CD14-positive monocyte (primary cell): ENCODE measurements at places on chromosomes 11 and 22. TPM values are rescaled to one million over a fixed set of nuclear protein-coding genes. Genes with fewer than 3 reads are reported as not detected.

DNA sequence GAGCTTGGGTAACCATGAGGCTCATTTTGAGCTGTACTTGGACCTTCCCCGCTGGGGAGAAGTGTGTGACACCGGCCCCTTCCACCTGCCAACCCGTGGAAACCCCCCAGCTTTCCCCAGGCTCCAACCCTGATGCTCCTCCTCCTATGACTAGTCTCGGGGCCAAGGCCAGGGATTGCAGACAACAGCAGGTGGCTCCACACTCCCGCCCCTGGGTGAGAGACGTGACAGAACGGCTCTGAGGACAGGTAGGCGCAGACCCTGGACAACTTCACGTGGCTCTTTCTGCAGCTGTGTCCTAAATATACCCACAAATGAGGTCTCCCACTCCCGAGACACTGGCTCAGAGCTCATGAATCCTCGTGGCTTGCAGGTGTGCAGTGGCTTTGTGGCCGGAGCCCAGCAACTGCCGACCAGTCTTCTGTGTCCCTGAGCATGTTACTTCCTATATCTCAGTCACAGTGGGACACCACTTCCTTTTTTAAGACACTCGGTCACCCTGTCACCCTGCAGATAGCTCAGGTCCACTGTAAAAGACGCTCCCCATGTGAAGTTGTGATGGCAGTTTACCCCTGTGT, 55.2 kb downstream of the NECTIN1 start:
- peak overlapping the region; percentile 46 for H3K4me3 ChIP-seq
- H3K36me3 ChIP-seq = peaks cover 18% of the 10 kb centered on the region
- peak; percentile 57 for DNase-seq
- no peak overlapping the region for H3K27ac ChIP-seq
- H3K4me1 ChIP-seq = peaks cover 11% of the 10 kb centered on the region
- no peaks in the 10 kb centered on the region for H3K27me3 ChIP-seq

DNA sequence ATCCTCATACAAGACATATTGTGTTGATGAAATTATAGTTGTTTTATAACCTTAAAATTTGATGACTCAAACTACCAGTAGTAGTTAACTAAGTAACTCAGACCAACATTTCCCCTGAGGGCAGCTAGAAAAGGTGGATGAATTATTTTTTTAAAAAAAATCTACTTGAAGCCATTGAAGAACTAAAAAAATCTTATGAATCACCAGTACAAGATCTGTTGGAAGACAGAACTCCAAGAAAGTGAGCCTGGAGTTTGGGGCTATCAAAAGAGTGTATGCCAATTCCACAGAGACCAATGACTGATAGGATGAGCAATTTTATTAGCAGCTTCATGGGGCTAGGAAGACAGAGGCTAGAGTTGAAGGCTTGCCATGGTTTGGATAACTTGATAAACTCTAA, 72.4 kb downstream of the CYP2R1 start:
- no peak overlapping the region for H3K27ac ChIP-seq
- peaks cover 53% of the 10 kb centered on the region for H3K36me3 ChIP-seq
- no peaks in the 10 kb centered on the region for H3K27me3 ChIP-seq
- H3K4me1 ChIP-seq = no peaks in the 10 kb centered on the region
- no peak for DNase-seq

DNA sequence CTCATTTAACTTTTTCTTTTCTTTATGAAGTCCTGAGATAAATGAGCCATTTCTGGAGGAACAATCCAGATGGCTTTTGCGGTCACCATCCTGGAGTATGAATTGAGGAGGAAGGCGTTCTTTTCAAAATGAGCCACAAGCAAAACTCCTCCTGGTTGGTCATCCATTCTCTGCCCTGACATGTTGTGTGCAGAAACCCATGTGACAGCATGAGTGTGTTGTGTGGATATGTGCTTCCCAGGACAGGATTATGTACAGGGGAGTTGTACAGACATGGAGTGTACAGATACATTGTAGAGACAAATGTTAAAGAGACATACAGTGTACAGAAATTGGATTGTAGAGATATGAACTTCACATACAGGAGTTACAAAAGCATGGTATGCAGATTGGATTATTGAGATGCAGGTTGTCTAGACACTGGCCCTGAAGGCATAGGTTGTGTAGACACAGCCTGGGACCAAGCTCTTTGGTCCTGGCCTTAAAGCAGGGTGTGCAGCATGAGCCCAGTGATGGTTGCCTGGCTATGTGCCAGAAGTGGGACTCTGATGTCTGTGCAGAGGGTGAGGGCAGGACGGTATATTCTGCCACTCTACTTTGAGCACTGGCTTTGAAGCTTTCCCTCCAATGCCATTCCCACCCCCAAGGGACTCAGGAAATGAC, 178.5 kb upstream of the ZBED5 start:
- no peaks in the 10 kb centered on the region for H3K36me3 ChIP-seq
- no peak overlapping the region for H3K4me3 ChIP-seq
- no peaks in the 10 kb centered on the region for H3K27me3 ChIP-seq

GRCh38 chr11:44314733-44315132, 4.8 kb upstream of the ALX4 start:
- H3K4me1 ChIP-seq = peaks cover 13% of the 10 kb centered on the region
- DNase-seq = no peak
- no peaks in the 10 kb centered on the region for H3K36me3 ChIP-seq
- H3K27ac ChIP-seq = no peak overlapping the region
- H3K4me3 ChIP-seq = no peak overlapping the region

- H3K4me3 ChIP-seq = no peak overlapping the region
- H3K4me1 ChIP-seq = no peaks in the 10 kb centered on the region
- DNase-seq = no peak
- no peaks in the 10 kb centered on the region for H3K27me3 ChIP-seq
These were observed 91.8 kb upstream of the RAB1B start for GRCh38 chr11:66176650-66177049.

DNA sequence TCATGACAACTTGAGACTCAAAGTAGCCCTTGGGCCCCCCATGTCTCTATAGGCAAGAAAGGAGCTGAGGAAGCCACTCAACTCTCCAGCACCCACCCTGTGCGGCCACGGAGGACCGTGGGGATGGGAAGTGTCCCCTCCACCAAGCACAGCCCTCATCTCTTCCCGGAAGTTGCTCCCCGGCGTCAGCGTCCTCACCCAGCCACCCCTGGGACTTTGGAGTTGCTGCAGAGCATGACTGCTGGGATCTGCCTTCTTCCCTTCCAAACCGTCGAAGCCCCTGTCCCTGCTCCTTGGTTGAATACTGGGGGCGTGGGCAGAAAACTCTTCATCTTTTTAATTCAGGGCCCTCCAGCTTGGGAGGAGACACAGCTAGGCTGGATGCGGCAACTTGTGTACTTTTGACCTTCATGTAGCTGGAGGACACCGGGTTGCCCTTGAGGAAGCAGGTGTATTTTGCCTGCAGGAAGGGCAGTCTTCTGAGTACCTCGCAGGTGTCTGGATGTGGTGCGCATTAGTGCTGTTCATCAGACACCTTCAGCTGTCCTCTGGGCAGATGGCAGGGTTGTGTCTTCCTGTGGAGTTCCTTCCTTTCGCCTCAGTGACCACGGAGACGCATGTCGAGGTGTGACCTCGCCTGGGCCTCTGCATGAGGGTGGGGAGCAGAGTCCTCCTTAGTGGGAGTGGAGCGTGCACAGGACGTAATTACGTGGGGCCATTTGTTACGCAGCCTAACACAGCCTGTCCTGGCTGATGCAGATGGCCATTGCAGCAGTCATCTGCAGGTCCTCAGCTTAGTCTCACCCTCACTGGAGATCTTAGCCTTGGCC, 12.2 kb upstream of the IFITM3 start:
- no peak overlapping the region for H3K27ac ChIP-seq
- no peak overlapping the region for H3K4me3 ChIP-seq
- H3K4me1 ChIP-seq = peaks cover 34% of the 10 kb centered on the region
- H3K36me3 ChIP-seq = no peaks in the 10 kb centered on the region
- no peaks in the 10 kb centered on the region for H3K27me3 ChIP-seq

GRCh38 chr11:90329043-90329442, 106.2 kb upstream of the CHORDC1 start:
- no peaks in the 10 kb centered on the region for H3K4me1 ChIP-seq
- no peak overlapping the region for H3K4me3 ChIP-seq
- H3K27ac ChIP-seq = no peak overlapping the region
- DNase-seq = no peak
- no peaks in the 10 kb centered on the region for H3K27me3 ChIP-seq

- no peak for DNase-seq
- no peaks in the 10 kb centered on the region for H3K36me3 ChIP-seq
- no peaks in the 10 kb centered on the region for H3K4me1 ChIP-seq
- H3K27ac ChIP-seq = no peak overlapping the region
- no peak overlapping the region for H3K4me3 ChIP-seq
- H3K27me3 ChIP-seq = no peaks in the 10 kb centered on the region
These were observed 20.4 kb upstream of the EMSY start for GRCh38 chr11:76424379-76424778.

- H3K4me3 ChIP-seq = peak overlapping the region; percentile 63
- H3K27ac ChIP-seq = no peak overlapping the region
- peaks cover 70% of the 10 kb centered on the region for H3K27me3 ChIP-seq
- no peaks in the 10 kb centered on the region for H3K36me3 ChIP-seq
- H3K4me1 ChIP-seq = peaks cover 28% of the 10 kb centered on the region
These were observed 1.5 kb upstream of the LARGE1 start for GRCh38 chr22:33921525-33922348.

CRYAB gene
- not detected in 2 replicates for polyA plus RNA-seq

SYT7 gene
- not detected in 2 replicates for polyA plus RNA-seq

CTSW gene
- 1.3 TPM for polyA plus RNA-seq
